ENCODE measurements at places on chromosomes 3 and 15. TPM values are rescaled to one million over a fixed set of nuclear protein-coding genes. Genes with fewer than 3 reads are reported as not detected.

CD86 gene
- total RNA-seq: 9.7 TPM

ABI3BP gene
- 243 TPM for total RNA-seq

MYO5C gene
- total RNA-seq: 8.6 TPM

DNA sequence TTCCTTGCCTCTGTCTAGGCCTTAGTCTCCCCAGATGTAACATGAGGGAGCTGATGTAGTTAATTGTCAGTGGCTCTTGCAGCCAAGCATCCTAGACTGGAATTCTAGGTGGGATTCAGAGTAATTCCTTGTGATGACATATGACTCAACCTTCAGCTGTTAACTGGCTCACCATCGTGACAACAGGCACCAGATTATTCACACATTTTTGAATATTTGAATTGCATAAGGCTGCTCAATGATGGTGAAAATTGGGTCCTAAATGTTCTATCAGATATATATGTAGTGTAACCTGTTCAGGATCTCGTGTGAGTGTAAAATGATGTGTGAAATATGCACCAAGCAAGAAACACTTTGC, 405.1 kb downstream of the LPP start:
- no peak for DNase-seq

GRCh38 chr3:136885357-136886213, 23.6 kb downstream of the NCK1 start:
- DNase-seq: no peak

CATSPER2 gene
- total RNA-seq: 3.2 TPM

GRCh38 chr3:195461594-195462307, 18.9 kb upstream of the ACAP2 start:
- peak; percentile 17 for DNase-seq

- DNase-seq: no peak
Observed at GRCh38 chr3:14550651-14551611, 10.8 kb upstream of the GRIP2 start.

GRCh38 chr3:6571448-6571847, 289.5 kb upstream of the GRM7 start:
- DNase-seq: no peak

DNA sequence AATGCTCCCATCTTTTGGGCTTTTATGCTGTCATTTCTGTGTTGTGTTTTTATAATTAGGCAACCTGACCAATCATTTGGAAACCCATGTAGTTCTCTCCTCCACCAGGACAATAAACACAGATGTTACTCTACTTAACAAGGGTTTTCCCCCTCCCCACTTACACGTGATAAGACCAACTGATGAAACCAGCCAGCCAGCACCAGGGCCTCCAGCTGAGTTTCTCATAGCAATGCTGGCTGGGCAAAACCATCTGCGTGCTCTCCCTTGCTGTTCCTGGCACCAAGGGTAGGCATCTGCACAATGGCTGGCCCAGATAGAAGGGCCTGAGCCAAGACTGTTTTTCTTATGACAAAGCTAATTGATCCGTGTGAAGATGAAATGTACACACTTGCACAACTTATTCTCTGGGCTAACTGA, 310.4 kb downstream of the PLCL2 start:
- DNase-seq: no peak

OR5K2 gene
- total RNA-seq: not detected

DNA sequence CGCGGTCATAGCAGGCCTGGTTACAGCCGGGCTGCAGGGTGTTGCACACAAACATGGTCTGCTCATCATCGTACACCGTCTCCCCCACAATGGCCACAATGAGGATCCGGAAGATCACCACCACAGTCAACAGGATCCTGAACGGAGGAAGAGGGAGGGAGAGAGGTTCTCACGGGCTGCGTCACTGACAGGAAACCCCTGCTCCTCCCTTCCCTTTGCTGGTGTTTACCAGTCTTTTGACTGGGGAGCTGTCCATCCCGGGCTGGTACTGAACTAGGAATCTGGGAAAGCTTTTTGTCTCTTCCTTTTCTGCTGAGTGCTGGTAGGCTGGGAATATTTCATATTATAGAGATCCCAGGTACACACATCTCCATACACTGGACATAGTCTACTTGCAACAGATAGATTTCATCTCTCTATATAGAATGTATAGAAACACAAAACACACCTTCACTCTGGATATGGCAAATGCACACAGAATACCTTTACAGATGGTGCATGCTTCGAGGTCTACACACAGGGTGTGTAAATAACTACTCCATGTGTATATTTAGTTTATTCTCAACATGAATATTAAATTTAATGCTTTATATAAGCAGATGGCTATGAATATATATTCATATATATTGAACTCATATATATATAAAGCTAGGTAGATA, 1.4 kb downstream of the GJD2 start:
- peak; percentile 76 for DNase-seq
